Left renal cortex interstitium (tissue), 4 donors: ENCODE measurements at places on chromosomes 7 and 10.

DNA sequence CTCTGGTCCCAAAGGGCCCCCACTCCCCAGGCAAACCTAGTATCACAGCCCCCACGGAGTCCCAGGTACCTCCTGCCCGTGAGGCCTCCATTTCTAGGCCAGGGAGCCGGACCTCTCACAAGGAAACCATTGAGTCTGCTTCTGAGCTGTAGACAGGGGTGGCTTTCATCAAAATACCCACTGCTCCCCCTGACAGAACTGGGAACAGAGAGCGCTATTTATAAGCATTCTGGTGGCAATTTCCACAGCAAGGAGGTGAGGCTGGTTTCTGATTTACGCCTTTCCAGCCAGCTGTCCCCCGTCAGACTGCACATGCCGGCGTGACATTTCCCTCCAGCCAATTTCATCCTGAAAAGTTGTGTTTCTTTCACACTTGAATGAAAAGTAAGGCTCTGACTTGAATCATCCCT, 407.5 kb upstream of the PRKCQ start:
- DNase-seq: no peak

DNA sequence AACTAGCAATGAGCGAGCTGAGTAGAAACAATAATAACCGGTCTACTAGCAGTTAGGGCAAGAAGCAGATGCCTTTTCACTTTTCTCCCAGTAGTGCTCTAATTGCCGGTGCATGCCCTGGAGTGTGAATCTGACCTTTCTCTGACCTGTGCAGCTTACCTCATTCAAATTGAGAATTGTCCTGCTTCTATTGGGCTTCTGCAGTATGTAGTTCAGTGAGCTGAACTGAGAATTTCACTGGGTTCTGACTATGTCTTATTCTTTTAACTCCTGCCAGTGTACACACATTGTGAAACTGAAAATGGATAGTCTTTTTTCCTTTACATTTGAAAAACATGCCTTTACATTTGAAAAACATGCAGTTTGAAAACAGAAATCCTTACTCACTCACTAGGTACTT, 157.9 kb upstream of the GRM3 start:
- DNase-seq: no peak

- no peak for DNase-seq
Observed at GRCh38 chr7:106659166-106659962, 1.6 kb downstream of the CCDC71L start.

DNA sequence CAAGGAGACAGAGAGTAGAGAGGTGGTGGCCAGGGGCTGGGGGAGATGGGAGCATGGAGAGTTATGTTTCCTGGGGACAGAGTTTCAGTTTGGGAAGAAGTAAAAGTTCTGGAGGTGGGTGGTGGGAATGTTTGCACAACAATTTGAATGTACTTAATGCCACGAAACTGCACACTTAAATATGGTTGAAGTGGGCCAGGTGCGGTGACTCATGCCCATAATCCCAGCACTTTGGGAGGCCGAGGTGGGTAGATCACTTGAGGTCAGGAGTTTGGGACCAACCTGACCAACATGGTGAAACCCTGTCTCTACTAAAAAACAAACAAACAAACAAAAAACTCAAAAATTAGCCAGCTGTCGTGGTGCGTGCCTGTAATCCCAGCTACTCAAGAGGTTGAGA, 137.2 kb downstream of the PFKFB3 start:
- no peak for DNase-seq

- DNase-seq: no peak
Observed at GRCh38 chr10:79479283-79479909, 32.9 kb upstream of the EIF5AL1 start.

DNA sequence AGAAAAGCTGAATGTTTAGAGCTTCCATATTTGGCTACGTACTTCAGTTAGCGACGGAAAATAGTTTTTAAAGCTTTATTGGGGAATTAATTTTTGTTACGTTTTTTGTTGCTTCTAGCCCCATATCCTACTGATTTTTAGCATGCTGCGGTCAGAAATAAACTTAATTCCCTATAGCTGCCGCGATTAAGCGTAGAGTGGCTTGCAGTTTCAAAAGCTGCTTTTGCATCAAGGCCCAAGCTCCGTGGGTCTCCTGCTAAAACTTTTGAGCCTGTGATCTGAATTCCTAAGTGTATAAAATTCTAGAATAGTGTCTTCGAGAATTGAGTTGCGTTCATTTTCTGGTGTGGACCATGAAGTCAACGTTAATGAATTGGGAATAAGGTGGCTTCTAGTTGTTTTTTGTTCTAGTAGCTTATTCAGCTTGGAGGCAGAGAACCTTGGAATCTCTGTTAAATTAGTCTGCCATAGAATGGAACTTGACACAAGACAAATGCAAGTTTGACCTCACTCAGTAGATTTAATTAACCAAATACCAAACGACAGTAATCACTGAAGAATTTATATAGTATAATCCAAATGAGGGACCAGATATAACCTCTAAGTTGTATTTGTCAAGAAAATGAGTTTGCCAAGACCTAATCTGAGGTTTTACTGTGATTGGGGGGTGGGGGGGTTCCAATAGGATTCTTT, 977 bp downstream of the CALU start:
- no peak for DNase-seq

DNA sequence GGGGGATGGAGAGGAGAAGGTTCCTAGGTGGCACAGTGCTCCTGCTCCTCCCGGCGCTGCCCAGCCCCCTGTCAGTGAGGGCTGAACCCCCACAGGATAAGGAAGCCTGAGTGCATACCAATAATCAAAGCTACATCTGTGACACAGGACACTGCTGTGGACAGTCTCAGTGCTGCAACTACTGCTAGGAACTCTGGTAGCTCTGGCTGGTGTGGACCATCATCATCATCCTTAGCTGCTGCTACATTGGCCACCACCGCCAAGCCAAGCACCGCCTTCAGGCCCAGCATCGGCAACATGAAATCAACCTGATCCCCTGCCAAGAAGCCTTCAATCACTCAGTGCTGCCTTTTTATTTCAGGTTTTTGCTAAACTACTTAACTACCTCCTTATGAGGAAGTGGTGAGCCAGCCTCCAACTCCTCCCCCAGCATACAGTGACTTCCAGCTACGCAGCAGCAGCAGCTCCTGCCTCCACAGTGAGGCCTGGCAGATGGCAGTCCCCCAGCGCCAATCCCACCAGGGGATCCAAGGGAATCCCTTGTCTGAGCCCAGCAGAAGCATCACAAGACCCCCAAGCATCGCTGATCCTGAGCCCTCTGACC, 32.1 kb upstream of the SLC26A4 start:
- no peak for DNase-seq

DNA sequence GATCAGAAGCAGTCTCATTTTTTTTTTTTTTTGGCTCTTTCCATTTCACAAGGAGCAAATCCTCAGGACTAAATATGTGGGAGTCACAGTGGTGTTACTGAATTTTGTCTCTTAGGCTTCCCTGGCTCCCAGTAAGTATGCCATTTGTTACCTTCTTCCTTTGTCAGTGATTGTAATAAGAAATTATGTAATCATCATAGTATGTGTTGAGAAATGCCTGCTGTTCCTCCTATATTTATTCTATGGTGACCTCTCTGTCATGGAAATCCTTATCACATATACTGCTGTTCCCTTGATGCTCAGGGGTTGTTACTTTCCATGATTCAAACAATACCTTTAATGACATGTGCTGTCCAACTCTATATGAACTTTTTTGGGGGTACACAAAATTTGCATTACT, 4.8 kb upstream of the OR9A4 start:
- DNase-seq: no peak
